ENCODE measurements at places on chromosomes 6 and 20.
A peak's percentile ranks its signal among the peaks of the same experiment; 100 is the strongest.

DNA sequence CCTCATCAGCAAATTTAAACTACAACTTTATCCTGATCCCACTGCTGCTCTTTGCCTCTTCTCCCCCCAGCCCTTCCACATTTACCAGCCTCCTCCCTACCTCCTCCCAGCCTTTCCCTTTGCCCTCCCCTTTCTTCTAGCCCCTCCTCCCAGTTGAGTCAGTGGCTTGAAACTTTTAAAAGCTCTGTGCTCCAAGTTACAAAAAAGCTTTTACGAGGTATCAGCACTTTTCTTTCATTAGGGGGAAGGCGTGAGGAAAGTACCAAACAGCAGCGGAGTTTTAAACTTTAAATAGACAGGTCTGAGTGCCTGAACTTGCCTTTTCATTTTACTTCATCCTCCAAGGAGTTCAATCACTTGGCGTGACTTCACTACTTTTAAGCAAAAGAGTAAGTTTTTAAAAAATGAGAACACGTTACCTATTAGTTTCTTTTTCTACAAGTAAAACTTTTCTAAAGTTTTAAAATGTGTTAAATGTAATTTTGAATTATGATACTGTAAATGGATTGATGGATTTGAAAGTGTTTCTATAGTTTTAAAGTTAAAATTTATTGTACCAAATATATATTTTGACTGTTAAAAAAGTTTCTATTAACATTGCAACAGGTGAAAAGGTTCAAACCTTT is at the start of gene GJA1:
TSS of gene GJA1 (plus strand) at position 203 of the 626 bp plus-strand sequence. CDS start 11,202 bp downstream, outside the sequence.
- DNase-seq = peak; percentile 71

- no peak for DNase-seq
Measured at GRCh38 chr6:109263873-109264700, 118.2 kb downstream of the CD164 start.

DNA sequence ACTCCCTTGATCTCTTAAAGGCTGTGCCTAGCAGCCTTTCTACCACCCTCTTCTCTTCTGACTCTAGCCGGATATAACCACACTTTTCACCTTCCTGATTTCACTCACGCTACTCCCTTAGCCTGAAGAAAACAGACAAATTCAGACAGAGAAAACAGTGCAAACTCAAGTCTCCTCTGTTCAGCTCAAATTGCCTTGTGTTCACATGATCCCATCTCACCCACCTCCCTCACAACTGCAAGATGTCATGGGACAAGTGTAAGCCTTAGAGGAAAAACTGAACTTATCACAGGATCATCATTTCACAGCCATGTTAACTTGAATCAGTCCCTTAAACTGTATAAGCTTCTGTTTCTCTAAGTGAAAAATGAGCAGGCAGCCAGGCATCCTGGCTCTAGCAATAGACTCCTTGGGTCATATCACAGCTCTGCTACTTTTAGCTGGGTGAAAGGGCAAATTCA is 66.5 kb upstream of the TENT5A start:
- DNase-seq = peak; percentile 14

- peak; percentile 76 for DNase-seq
Measured at GRCh38 chr6:68634726-68635411, at the start of gene ADGRB3. TSS of gene ADGRB3 (plus strand) at chr6:68635282. CDS start at chr6:68638676, 3,394 bp downstream.

DNA sequence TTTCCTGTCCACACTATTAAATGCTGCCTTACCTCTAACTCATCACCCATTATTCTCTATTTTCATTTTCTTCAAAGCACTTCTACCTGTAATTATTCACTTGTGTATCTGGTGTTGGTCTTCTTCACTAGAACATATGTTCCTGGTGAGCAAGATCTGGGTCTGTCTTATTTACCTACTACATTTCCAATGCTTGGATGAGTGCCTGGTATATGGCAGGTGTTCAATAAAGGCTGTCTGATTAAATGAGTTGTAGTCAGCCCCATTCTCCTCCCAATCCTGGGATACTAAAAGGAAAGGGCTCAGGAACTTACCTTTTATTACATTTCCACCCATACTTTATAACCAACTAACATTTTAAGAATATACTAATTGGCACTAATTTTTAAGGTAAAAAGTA is 61.0 kb downstream of the CEP162 start:
- no peak for DNase-seq

- DNase-seq = no peak
Measured at GRCh38 chr20:43194137-43194536, 4.4 kb upstream of the PTPRT start.

- no peak for DNase-seq
Measured at GRCh38 chr6:53282234-53282633, 66.5 kb downstream of the ELOVL5 start.

GRCh38 chr20:23867152-23867776 is 12.3 kb downstream of the CST5 start:
- DNase-seq = no peak

- no peak for DNase-seq
Measured at GRCh38 chr6:157200611-157201010, 122.7 kb downstream of the TMEM242 start.

GRCh38 chr20:47655635-47656034 is 129.6 kb downstream of the SULF2 start:
- DNase-seq = no peak

- no peak for DNase-seq
Measured at GRCh38 chr6:5763407-5763806, 243.3 kb downstream of the NRN1 start.

DNA sequence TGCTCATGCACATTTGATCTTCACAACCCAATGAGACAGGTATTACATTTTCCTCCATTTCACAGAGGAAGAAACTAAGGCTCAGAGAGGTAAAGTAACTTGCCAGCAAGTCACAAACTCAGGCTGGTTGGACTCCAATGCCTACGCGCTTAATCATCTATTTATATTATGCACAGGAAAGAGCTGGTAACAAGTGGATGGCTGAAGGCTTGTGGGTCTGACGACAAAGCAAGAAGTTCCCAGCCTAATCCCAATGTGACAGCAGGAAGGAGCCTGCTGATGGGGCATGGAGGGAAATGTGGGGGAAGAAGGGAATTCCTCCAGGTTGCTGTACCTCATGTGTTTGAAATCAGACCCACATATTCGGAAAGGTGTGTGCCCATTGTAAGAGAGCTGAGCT is 3.9 kb downstream of the CDH22 start:
- DNase-seq = no peak

DNA sequence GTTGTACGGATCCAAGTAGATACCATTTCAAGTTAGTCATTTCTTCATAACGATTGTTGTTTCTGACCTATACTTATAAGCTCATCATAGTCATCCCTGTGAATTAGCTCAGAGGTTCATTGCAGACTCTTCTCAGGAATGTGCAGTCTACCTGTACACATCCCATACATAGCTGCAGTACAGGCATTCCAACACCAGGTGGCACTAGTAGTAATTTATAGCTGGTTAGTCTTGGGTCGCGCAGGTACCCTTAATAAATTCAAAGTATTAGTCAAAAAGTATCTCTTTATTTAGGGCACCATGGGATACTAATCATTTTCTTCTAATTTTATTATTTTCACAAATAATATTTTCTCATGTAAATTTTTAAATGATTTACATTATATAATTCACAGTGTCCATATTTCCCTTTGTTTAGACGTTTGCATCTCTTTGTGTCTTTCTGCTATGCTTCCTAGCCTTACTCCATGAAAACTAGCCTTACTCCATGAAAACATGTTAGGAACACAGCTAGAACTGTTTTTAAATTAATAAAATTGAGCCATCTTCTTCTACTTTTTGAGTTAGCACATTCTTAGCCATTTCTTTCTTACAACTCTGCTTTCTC is 128.6 kb upstream of the FAM83B start:
- peak; percentile 14 for DNase-seq

- DNase-seq = peak; percentile 55
Measured at GRCh38 chr20:48945840-48946514, 24.5 kb downstream of the ARFGEF2 start.

DNA sequence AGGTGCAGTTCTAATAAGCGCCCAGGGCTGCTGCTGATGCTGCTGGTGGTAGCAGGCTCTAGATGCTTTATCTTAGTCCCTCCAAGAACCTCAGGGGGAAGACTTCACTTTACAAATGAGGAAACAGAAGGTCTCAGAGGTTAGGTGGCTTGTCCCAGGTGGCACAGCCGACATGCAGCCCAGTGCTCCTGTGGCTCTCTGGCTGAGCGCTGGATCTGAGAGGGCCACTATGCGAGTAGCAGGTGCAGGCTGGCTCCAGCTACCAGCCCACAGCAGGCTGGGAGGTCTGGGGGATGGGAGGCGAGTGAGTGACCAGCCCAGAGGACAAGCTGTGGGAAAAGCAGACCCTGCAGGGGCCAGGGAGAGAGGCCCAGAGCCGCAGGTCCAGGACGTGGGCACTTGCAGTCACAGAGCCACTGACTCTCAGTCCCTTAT is 90.9 kb downstream of the PRND start:
- DNase-seq = no peak

GRCh38 chr6:106749609-106750008 is 120.2 kb downstream of the QRSL1 start:
- no peak for DNase-seq

- DNase-seq = no peak
Measured at GRCh38 chr6:158329531-158329930, 17.3 kb downstream of the TULP4 start.

DNA sequence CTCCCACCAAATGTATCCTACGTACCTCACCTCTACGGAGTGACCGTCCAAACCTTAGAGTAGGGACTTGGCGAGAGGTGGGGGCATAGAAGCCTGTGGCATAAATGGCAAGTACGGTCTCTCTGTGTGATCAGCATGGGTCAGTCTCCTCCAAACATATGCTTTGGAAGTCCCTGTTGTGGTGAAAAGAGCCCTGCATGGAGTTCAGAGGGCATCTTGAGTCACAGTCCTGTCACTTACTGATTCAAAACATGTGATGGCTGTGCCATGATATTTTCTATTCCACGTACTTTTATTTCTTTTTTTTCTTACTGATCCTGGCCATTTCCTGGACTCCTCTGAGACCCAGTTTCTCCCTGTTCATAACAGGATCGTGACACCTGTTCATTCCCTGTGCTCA is 67.5 kb upstream of the CEP85L start:
- no peak for DNase-seq

- DNase-seq = no peak
Measured at GRCh38 chr20:57259121-57259937, 7.1 kb downstream of the BMP7 start.

- no peak for DNase-seq
Measured at GRCh38 chr6:90175627-90176538, 120.8 kb downstream of the BACH2 start.

DNA sequence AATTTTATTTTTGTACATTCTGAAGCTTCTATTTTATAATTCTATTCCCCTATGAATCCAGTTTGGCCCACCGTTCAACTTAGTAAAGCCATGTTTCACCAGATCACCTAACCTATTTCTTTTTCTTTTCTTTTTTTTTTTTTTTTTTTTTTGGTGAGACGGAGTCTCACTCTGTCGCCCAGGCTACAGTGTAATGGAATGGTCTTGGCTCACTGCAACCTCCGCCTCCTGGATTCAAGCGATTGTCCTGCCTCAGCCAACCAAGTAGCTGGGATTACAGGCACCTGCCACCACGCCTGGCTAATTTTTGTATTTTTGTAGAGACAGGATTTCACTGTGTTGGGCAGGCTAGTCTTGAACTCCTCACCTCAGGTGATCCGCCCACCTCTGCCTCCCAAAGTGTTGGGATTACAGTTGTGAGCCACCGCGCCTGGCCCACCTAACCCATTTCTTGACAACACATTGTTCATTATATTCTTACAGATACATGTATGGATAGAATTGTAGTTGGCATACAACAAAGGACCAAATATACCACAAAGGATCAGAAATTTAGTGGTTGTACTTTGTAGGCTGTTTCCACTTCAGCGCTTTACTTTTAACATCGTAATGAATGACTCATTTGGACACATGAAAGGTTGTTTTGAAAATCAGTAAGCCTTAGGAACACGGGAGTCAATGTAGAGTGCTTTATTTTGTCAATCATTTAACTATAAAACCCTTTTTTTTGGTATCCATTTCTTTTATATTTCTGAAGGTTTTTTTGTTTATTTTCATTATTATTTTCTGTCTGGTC is 63.2 kb downstream of the GJA1 start:
- no peak for DNase-seq
